Hindlimb muscle (tissue), 1 donor: ENCODE measurements at places on chromosomes 16 and 17.

GRCh38 chr16:28876973-28877654 is 1.2 kb upstream of the ATP2A1 start:
- DNase-seq, result no peak

GRCh38 chr17:7428557-7428956 is at the start of gene SPEM3:
Gene SPEM3 (plus strand): TSS chr17:7428857. CDS start chr17:7428903, 46 bp downstream.
- DNase-seq, result no peak

DNA sequence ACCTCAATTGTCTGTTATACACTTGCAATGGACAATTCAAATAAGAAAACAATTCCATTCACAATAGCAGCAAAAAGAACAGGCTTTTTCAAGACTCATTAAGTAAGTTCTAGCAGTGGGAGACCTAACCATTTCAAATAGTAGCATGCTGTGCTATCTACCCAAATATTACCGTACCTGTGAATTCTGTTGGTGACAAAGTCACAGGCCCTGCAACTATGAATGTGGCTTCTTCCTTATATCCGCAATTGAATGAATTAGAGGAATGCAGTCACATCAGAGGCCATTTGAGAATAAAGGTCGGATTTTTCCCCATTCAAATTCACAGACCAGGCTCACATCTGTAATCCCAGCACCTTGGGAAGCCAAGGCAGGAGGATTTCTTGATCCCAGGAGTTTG is 800 bp upstream of the NME4 start:
- DNase-seq, result no peak

GRCh38 chr16:71709229-71709781 is 15.2 kb downstream of the PHLPP2 start:
- DNase-seq, result no peak

DNA sequence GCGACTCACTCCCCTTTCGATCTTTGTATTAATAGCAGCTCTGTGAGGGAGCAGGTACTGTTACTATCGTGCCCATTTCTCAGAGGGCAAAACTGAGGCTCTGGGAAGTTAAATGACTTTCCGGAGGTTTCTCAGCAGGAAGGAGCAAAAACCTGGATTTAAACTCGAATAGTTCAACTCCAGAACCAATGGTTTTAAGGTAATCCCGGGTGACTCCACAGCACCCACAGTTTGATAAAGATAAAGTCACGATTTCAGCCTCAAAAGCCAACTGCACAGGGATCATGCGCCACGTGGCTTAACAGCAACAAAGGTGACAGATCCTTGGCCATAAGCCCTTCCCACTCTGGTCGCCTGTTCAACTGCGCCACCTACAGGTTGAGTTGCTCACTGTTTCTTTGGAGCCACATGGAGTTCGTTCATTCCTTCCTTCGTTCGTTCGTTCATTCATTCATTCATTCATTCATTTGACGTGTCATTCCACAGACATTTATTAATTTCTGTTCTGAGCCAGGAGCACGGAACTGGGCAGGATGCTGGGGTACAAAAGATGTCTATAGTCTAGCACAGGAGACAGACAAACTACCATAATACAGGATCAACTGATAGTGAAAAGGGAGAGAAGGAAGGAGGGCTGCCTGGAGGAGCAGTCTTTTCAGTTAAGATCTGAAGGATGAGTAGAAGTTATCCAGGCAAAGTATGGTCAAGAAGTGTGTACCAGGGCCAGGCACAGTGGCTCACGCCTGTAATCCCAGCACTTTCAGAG is 134.8 kb downstream of the HS3ST2 start:
- DNase-seq, result peak; percentile 19

GRCh38 chr17:2459917-2460271 is 51.8 kb downstream of the METTL16 start:
- DNase-seq, result no peak

GRCh38 chr16:72604375-72604774 is 432.4 kb upstream of the PMFBP1 start:
- DNase-seq, result no peak

DNA sequence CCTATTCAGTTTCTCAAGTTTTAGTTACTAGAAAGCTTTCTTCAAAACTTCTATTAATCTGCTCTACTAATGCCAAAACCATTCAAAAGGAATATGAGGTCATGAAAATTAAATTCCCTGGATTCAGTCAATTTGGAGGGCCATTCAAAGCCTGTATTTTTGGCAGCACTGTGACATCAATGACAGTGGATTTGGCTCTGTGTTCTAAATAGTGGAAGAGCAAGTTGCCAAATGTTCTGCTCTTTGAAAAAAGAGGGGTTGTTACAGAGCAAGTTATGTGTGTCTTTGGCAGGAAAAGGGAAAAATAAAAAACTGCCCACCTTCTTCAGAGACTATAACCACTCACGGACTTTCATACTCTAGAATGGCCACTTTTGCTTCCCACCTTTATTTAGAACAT is 3.2 kb upstream of the C16orf46 start:
- no peak for DNase-seq

DNA sequence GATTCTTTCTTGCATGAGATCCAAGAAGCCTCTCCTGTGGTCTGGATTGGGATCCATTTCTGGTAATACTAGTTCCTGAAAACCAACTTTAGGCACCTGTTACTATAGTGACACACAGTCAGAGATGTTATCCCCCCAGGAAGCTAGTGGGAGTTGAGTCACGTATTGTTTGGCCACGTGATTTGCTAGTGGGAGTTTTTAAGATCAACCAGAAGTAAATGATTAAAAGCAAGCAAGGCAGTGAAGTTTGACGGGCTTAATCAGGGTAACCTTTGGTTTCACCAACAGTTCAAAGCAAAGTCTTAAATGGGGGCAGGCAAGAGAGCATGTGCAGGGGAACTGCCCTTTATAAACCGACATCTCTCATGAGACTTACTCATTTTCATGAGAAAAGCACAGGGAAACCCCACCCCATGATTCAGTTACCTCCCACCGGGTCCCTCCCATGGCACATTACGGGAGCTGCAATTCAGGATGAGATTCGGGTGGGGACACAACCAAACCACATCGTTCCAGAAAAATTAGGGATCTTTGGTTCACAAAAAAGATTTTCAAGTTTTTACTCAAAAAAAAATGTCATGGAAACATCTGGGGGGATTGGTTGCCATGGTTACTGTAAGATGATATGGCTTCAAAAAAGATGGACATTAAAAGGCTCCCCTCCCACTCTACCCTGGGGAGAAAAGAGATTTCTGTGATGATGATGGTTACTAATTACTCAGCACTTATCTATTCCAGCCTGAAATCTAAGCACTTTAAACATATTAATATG is 483.1 kb upstream of the ERCC4 start:
- DNase-seq, result no peak

DNA sequence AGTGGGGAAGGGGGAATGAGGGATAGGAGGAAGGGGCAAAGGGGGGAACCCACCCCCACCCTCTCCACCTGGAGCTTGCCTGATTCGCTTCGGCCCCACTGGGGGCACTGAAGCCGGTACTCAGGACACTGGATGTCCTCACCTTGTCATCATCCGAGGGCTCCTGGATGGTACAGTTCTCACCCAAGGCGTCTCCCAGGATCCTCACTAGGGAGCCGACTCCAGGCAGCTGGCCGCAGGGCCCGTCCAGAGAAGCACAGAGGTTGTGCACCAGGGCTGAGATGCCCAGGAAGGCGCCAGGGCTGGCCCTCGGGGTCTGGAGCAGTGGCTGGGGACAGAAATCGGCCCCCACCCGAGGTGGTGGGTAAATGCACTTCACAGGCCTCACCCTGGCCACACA is 92.3 kb downstream of the LITAF start:
- no peak for DNase-seq

DNA sequence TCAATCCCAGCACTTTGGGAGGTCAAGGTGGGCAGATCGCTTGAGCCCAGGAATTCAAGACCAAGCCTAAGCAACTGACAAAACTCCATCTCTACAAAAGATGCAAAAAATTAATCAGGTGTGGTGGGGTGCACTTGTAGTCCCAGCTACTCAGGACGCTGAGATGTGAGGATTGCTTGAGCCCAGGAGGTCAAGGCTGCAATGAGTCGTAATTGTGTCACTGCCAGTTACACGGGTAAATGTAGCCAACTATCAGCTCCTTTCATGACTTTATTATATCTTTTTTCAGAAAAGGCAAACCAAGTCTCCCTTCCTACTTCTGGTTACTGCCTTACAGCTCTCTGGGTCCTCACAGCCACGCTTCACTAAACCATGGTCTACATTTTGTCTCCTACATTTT is 4.0 kb downstream of the SDF2 start:
- no peak for DNase-seq

DNA sequence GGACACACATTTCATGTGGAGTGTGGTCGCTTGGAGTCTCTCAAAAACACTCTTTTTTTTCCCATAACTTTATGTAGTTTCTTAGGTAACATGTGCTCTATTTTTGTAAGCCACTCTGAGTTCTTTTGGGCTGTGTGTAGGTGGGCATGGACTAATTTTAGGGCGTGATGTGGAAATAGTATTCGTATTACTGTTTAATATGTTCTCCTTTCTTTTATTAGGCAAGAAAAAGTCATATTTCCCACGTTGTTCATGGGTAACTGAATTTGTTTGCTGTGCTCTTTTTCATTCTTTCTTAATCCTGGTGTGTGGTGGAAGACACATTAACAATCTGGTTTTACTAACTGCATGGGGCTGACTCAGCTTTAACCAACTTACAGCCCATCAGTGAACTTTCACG is 27.4 kb downstream of the NDEL1 start:
- DNase-seq, result no peak

- no peak for DNase-seq
These were observed 8.8 kb downstream of the XYLT2 start for GRCh38 chr17:50354776-50355175.

GRCh38 chr16:27228621-27229501 is 25.5 kb downstream of the KDM8 start:
- DNase-seq, result no peak

DNA sequence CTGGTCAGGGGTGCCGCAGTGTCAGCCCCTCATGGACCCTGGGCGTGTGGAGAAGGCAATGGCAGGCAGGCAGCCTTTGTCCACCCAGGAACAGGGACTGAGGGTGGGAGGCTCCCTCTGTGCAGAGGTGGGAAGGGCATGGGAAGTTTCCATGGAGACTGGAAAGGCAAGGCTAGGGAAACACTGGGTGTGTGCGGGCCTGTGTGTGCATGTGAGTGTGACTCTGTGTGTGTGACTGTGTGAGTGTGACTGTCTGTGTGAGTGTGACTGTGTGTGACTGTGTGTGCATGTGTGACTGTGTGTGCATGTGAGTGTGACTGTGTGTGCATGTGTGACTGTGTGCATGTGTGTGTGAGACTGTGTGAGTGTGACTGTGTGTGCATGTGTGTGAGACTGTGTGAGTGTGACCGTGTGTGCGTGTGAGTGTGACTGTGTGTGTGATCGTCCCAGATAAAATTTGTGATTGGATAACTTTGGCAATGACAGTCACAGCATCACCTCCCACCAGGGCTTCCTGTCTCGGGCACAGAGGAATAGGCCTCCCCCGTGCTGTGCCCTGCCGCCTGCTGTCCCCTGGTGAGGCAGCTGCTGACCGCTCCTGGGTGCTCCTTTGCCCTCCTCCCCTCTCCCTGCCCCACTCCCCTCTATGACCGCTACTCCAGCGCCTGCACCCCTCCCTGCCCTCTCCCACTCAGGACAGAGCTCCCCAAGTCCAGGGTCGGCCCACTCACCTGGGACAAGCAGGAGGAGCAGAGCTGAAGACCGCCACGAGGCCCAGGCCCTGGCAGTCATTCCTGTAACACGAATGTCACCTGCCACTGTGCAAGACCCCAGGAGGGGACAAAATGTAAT is 698 bp downstream of the CD300C start:
- DNase-seq, result no peak

DNA sequence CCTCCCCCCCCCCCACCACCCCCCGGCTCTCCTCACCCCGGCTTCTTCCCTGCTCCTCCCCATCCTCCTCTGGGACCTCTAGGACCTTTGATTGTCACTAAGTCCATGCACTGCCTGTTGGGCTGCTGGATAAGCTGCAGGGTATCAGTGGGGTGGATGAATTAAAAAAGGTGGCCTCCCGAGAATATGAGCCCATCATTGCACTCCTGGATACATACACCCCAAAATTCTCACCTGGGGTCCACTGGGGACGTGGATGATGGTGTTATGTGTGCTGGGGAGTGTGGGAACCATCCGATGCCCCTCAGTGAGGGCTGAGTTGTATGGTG is 88.8 kb downstream of the IRF8 start:
- DNase-seq, result no peak

DNA sequence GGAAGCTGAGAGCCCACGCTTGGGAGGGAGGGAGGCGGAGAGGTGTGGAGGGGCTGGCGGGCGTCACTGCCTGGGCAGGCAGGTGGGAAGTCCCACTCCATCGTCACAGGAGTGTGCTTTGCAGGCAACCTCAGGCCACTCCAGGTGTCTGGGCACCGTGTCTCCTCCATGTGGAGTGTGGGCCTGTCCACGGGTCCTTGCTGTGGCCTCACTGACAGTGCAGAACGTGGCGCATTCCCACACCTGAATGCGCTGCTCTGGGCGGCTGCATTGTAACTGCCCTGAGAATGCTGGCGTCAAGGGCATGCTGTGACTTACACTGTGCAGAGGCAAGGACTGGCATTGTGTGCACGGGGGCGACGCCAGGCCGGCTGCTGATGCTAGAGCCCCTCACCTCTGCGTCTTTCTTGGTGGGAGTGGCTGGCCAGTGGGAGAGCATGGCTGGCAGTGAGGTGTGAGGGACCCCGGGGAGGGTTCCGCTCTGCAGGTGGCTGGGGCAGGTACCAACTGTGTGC is 66.4 kb downstream of the BANP start:
- no peak for DNase-seq

DNA sequence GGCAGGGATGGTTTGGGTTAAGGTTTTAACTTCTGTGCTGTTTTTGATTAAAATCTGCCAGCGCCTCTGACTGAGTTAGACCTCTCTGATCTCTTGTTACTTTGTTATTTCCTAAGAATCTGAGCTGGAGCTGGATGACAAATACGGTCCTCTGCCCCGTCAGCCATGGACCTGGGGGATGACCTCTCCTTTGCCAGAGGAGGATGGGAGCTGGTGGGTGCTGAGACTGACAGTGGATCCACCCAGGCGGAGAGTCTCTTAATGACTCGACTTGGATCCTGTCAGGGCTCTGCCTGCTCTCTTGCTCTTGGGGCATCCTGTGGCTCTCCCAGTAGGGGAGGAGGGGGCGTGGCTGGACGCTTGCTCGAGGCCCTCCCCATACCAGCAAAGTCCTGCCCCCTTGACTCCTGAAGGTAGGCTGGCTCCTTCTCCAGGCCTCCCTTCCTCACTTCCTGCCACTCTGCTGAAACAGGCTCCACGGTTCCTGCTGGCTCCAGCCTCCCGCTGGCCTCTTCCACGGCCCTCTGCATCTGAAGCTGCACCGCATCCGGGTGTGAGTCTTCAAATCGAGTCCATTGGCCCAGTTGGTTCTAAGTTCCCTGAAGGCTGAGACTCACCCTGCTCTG is 24.8 kb upstream of the MAP3K14 start:
- no peak for DNase-seq
